Hippocampal formation (tissue), 2 donors: ENCODE measurements at places on chromosomes 4 and X.

DNA sequence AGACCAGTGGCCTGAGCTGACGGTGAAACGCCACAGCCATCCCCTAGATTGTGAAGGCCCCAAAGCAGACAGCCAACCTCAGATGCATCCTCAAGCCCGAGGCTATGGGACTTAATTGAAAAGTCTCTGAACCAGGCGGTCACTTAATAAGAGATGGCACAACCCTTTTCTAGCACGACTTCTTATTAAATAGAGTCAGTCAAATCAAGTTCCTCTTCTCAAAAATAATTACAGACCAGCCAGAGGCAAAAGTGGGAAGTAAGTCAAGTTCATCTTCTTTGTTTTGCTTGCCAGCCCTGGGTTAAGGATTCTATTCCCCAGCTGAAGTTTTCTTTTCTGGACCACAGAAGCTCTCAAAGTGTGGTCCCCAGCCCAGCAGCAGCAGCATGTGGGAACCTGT, 9.7 kb upstream of the SH3KBP1 start:
- DNase-seq, result no peak

- DNase-seq, result no peak
Observed at GRCh38 chr4:27020603-27021002, 160.0 kb downstream of the STIM2 start.

DNA sequence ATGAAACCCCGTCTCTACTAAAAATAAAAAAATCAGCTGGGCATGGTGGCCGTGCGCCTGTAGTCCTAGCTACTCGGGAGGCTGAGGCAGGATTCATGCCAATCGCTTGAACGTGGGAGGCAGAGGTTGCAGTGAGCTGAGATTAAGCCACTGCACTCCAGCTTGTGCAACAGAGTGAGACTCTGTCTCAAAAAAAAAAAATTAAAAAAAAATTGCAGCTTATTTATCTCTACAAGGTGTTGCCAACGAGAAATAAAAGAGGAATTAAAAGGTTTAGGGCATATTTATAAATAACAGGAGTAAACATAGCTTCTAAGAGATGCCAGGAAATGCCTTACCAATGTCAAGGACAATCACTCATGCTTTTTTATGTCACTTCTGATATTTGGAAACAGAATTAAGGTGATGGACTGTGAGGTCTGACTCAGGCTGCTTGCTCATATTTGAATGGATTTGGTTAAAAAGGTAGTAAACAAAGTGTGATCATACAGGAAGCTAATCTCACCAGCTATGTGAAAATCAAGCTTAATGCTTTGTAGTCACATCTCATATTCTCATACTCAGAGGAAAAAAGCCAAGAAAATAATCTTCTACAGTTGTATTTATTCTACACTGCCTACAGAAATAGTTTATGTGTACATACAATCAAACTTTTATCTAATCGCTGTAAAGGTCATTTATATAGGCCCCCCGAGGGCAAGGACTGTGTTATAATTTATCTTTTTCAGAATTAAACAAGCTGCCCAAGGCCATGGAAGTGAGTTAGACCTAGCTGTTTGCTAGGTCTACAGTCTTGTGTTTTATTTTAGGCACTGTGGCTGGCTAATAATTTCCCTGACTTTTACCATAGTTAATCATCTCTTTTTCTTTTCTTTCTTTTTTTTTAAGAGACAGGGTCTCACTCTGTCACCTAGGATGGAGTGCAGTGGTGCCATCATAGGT, 61.1 kb upstream of the RBMX start:
- no peak for DNase-seq

DNA sequence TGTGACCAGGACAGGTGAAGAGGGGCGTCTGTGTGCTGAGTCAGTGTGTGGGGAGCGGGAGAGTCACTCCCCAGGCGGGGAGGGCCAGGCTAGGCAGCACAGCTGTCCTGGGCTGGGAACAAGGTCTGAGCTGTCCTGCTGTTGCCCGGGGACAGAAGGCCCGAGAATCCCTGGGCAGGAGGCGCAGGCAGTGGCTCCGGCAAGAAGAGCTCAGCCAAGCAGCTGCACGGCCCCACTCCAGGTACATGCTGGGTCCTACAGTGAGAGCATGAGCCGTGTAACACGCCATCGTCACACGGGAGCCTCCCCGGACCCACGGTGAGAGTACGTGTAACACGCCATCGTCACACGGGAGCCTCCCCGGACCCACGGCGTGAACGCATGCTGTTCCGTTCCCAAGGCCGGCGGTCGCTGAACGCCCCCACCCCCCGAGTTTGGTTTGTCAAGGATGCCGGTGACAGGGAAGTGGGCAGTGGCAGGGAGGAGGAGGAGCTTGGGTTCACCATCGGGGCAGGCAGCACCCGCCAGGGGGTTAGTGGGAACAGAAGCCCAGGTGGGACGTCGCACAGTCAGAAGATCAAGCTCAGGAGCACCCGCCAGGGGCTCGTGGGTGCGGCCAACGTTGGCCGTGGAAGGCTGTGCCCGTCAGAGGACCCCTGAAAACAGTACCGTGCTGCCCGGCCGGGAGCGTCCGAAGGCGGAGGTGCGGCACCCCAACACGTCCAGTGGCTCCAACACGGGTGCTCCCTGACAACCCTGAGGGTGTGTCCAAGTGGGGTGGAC, 15.6 kb downstream of the PPP2R3B start:
- no peak for DNase-seq

- DNase-seq, result no peak
Observed at GRCh38 chrX:41921492-41922430, 1.6 kb downstream of the CASK start.

- no peak for DNase-seq
Observed at GRCh38 chr4:10240691-10241090, 124.1 kb upstream of the WDR1 start.

GRCh38 chr4:81589262-81589661, 117.6 kb upstream of the RASGEF1B start:
- DNase-seq, result no peak

DNA sequence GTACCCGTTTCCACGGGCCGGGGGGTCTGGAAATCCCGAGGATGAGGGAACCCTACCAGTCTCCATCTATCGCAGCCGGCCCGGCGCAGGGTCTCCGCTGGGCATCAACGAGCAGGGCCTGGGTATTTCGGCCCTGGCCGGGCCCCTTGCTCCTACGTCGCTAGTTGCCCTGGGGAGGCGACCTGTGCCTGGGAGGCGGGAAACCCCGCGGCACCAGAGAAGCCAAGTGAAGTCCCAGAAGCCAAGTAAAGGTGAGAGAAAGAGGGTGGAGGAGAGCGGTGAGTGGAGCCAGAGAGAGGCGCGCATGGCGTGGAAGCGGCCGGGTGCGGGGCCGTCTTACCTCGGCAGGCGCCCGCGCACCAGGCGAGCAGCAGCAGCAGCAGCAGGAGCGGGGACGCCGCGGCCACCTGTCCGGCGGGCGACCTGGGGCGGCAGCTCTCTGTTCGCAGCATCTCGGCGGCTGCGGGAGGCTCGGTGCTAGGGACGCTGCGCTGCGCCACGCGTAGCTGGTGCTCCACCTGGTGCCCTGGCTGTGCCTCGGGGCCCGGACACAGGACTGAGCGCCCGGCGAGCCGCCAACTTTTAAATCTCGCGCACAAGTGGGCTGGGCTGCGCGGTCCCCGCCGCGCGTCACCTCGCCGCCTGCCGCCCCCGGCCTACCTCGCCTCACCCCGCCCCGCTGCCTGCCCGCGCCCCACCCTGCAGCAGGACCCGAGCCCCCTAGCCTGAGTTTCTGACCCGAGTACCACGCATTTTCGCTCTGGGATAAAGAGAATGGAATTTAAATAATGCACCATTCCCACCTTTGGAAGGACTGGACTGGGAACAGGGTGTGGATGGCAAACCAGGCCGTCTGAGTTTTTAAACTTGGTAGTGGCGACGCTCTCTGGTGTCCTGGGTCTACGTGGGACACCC, at the start of gene NMU:
Gene NMU, minus strand, starts transcription at position 558 of the 915 bp plus-strand sequence. Its CDS starts 106 bp downstream, at position 452.
- no peak for DNase-seq

DNA sequence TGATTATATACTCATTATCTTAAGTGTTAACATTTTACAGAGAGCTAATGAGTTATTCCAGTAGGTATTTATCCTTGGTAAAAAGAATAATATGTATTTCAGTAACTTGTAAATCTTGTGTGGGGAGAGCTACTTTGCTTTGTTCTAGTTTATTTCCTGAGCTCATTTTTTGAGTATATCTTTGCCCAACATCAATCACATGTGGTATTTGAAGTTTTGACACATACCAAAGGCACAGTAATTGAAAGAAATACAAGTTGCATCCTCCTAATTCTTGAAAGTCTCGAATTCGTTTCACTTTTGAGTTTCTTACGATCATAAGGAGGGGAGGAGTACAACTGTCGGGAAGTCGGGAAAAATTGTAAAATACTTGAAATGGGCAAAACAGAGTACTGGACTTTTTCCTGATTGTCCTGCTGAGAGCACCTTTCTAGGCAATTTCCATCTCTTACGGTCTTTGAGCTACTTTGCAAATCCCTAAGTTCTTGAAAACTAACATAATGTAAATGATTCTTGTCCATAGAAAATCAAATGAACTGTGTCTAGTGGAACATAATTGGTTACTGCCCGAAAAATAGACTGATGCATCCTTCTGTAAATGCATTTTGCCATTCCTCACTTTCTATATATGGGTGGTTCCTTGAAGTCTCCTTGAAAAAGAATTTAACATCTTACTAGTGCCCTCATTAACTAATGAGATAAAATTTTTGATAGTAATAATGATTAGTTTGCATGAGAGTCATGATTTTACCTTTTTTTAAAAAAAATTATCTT, 20.6 kb downstream of the CLTRN start:
- DNase-seq, result no peak

DNA sequence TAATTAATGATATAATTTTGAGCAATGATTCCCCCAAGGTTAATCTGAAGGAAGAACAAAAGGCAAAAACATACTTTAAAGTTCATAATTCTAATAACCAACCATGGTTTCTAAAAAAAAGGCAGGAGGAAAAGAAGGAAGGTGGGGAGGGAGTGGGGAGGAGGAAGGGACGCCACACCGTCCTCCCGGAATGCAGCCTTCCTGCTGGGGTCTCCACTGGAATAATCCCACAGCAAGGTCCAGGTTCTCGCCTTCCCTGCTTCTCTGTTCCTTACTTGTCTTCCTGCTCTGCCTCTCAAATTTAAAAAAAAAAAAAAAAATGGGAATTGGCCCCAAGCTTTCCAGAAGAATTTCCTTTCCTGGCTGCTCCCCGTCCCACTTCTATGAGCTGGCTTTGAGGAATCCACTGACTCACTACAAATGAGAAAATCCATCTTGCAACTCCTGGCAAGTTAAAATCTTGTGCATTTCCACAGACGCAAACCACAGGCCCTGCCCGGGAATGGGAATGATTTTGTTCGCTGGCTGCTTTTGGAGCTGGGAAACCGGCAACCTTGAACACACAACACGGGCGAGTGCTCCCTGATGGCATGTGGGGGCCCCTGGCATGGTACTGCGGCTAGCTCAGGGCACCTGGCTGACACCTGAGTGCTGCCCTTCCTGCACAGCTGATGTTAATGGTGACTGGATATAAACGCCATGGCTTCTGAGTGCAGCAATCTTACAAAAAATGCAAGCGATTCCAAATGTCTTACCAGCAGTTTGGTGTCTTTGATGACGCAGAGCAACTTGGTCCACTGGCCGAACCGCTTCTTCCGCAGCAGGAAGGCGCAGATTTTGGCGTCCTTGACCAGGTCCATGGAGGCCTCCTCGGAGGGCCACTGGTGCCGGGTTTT, 97.0 kb downstream of the AFAP1 start:
- no peak for DNase-seq

- DNase-seq, result peak; percentile 48
Observed at GRCh38 chr4:67327245-67328017, 217.9 kb downstream of the CENPC start.

- no peak for DNase-seq
Observed at GRCh38 chrX:24463077-24463476, 2.0 kb upstream of the PDK3 start.

DNA sequence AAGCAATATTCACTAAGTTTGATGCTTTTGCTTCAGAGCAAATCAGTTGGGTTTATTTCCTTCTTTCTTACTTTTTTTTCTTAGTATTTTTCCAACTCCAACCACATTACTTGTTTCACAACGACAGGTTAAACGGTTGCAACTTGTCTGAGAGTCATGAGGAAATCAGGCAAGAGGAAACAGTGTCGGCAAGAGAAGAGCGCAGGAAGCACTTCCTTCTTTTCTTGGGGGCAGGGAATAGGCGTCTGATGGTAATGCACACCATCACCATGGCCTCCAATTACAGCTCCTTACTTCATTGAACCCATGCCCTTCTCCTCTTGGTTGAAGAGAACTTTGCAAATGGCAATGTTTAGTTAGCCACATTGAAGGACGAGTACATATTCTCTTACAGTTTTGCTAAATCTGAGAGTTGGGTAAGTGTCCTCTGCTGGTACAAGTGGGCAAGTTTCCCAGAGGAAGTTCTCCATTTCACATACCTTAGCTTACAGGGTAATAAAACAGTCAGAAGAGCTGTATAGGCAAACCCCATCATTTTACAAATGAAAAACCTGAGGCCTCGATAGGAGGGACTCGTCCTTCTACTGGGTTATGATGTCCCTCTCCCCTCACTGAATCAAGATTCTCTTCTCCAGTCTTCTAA, 8.3 kb upstream of the CXCL8 start:
- DNase-seq, result no peak

- DNase-seq, result peak; percentile 10
Observed at GRCh38 chr4:164997941-164998340, 20.5 kb upstream of the TRIM61 start.

DNA sequence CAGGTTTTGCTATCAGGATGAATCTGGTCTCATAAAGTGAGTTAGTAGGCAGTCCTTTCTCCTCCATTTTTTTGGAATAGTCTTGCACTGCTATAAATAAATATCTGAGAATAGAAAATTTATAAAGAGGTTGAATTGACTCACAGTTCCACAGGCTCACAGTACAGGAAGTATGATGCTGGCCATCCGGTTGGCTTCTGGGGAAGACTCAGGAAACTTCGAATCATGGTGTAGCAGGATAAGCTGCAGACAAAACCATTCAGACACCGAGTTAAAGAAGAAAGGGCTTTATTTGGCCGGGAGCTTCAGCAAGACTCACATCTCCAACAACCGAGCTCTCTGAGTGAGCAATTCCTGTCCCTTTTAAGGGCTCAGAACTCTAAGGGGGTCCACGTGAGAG, 348.2 kb downstream of the KCTD8 start:
- no peak for DNase-seq

GRCh38 chrX:21883258-21883657, 27.5 kb downstream of the YY2 start:
- no peak for DNase-seq

GRCh38 chr4:143391261-143391660, 54.6 kb downstream of the GAB1 start:
- DNase-seq, result no peak

GRCh38 chr4:88275516-88275915, 8.8 kb downstream of the PPM1K start:
- no peak for DNase-seq

GRCh38 chr4:83574247-83574646, 38.3 kb downstream of the GPAT3 start:
- no peak for DNase-seq

DNA sequence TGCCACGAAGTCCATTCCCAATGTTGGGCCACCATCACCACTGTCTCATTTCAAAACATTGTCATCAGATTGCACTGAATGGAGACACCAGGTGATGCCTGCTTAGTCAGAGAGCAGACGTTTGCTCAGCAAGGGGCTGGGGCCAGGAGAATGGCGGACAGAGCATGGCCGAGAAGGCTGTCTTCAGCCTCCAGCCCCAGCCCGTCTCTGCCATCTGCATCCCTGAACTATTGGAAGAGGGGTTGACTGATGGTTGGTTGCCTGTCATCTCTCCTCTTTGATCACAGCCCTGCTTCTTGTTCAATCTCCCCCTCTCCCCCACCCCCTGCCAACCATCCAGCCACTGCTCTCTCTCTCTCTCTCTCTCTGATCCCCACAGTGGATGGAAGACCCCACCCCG, 140.9 kb downstream of the SHOX start:
- DNase-seq, result no peak

- no peak for DNase-seq
Observed at GRCh38 chr4:25308306-25308705, 4.3 kb upstream of the ZCCHC4 start.
